Right cardiac atrium (tissue), 5 donors: ENCODE measurements at places on chromosomes 4 and X. TPM values are rescaled to one million over a fixed set of nuclear protein-coding genes. Genes with fewer than 3 reads are reported as not detected.

NSG1 gene
- 7.4 TPM for total RNA-seq

DNA sequence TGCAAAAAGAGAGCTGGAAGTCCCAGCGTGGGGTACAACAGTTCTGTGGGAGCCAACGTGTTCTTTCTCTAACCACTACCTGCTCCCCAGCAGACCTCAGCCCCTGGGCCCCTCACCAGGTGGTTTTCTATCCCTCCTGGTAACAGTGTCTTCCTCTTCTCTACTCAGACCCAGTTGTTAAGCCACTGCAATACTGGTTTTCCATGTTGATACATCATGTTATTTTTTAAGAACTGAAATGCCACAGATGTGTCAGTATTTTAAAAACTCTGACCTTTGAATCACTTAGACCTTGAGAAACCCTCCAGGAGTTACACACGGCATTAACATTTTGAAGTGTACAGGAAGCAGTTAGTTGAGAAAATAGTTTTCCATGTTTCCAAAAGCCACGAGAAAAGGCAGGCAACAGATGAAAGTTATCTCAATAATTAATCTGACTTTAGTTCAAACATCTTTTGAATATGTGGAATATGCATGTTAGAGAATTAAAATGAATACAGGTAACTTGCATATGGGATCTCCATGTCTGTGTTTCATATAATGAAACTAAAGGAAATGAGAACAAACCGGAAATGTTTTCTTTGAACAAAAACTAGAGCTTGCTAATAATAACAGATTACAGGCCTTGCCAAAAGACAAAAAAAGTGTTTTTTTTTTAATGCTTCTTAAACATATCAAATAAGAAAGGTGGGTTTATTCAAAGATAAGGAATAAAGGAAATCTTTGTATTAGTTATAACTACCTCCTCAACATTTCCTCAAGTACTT, 108.8 kb downstream of the ZNF827 start:
- no peak for DNase-seq

- DNase-seq, result peak; percentile 84
These were observed at the start of gene INTS6L for GRCh38 chrX:135520553-135521404. TSS of gene INTS6L (plus strand) at chrX:135520660. CDS start at chrX:135520993, 333 bp downstream.

- DNase-seq, result no peak
These were observed 194.0 kb upstream of the ARHGAP24 start for GRCh38 chr4:85280963-85281362.

DNA sequence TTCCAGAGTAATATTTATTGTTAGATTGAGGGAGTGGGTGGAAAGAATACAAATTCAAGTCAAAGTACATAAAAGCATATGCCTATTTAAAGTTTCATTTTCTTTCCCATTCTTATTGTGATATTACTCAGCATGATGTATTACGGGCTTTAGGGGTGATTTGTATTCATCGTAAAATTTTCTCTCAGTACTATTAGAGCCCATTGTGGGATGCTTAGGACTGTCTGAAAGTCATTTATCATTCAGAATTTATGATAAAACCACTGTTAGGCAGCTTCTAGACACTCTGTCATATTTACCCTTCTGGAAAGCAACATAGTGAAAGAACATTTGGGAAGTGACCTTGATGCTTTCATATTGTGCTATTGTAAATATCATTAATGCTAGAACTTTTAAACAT, 45.9 kb downstream of the AGA start:
- no peak for DNase-seq

GRCh38 chr4:45368832-45369231, 642.5 kb upstream of the GNPDA2 start:
- no peak for DNase-seq

DNA sequence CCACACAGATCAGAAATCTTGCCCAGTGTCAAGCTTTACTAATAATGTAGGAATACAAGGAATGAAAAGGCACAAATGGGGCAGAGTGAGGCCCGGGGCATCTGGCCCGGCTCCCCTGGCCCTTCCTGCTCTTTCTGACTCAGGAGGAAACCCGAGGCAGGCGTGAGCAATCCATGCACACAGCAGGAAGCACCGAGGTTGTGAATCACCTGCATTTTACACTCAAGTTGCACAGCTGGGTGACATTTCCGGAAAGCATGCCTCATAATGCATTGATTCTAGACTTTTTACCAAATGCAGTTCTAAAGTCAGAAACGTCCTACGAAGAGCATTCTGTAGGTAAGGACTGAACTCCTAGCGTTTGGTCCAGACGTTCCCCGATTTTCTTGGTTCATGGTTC, 38.9 kb downstream of the PRIMPOL start:
- no peak for DNase-seq

GRCh38 chr4:120821029-120821428, 101.5 kb downstream of the PRDM5 start:
- no peak for DNase-seq

DNA sequence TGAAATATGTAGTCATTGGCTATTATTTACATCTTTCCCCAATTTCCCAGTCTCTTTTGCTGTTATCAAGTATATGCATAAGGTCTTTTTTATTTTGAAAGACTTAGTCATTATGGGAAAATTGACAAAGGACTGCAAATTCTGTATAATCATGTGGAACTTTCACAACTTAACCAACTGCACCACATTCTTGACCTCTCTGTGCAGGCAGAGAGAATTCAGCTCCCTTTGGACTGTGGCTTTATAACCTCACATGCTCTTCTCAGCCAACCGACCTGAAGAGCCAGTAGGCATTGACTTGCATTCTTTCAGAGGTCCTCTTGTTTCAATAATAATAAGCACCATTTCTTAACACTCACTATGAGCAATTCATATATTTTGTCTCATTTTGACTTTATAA, 66.9 kb downstream of the ANXA3 start:
- no peak for DNase-seq

DNA sequence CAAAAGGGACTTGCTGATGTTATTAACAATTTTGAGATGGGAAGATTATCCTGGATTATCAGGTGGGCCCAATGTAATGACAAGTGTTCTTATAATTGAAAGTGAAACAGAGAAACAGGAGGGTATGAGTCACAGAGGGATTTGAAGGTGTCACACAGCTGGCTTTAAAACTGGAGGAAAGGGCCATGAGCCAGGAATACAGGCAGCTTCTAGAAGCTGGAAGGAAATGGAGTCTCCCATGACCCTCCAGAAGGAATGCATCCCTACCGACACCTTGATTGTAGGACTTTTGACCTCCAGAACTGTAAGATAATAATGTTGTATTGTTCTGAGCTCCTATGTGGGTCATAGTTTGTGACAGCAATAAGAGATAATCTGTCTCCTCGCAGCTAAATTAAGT, 98.0 kb upstream of the STIM2 start:
- DNase-seq, result no peak

DNA sequence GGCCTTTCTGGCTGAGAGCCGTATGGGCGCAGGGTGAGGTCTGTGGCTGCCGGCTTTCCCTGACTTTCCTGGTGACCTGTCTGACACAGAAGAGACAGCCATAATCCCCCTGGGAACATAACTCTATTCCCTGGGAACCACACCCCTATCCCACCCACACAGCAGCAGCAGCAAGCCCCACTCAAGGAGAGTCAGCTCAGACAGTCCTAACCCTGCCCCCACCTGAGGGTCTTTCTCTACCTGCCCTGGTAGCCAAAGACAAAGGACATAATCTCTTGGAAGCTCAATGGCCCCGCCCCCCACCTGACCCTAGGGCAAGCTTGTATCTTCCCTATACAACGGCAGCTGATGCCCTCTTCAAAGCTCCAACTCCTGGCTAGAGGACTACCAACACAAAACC, 74.6 kb downstream of the PABPC4L start:
- DNase-seq, result peak; percentile 17

- peak; percentile 47 for DNase-seq
These were observed 109.9 kb downstream of the SH3RF1 start for GRCh38 chr4:169160825-169161224.

GRCh38 chr4:173499658-173500535, 30.1 kb downstream of the HAND2 start:
- no peak for DNase-seq

DNA sequence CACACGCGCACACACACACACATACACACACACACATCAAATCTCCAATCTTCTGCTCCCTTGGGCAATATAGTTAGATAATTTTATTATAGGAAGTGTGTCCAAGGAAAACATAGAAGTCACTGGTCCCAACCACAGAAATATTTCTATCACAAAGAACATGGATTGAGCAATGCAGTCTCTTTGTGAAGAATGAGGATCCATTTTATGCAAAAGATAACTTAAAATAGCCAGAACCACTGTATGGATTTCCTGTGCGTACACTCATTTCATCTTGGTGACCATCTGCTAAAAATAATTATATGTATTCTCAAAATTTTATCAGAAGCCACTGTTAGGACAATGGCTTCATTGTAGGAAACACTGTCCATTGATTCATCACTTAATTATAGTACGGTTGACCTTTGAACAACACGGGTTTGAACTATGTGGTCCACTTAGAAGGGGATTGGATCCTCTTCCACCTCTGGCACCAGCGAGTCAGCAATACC, 169.6 kb upstream of the MXRA5 start:
- no peak for DNase-seq

DNA sequence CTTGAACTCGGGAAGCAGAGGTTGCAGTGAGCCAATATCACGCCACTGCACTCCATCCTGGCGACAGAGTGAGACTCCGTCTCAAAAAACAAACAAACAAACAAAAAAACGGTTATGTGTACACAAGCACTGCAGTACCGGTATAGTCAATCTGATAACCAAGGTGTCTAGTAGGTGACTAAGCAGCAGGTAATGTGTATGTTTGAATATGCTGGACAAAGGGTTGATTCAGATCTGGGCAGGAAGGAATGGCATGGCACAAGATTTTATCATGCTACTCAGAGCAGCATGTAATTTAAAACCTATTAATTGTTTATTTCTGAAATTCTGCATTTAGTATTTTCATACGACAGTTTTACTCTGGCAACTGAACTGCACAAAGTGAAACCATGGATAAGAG, 41.7 kb downstream of the MAGEC1 start:
- no peak for DNase-seq

DNA sequence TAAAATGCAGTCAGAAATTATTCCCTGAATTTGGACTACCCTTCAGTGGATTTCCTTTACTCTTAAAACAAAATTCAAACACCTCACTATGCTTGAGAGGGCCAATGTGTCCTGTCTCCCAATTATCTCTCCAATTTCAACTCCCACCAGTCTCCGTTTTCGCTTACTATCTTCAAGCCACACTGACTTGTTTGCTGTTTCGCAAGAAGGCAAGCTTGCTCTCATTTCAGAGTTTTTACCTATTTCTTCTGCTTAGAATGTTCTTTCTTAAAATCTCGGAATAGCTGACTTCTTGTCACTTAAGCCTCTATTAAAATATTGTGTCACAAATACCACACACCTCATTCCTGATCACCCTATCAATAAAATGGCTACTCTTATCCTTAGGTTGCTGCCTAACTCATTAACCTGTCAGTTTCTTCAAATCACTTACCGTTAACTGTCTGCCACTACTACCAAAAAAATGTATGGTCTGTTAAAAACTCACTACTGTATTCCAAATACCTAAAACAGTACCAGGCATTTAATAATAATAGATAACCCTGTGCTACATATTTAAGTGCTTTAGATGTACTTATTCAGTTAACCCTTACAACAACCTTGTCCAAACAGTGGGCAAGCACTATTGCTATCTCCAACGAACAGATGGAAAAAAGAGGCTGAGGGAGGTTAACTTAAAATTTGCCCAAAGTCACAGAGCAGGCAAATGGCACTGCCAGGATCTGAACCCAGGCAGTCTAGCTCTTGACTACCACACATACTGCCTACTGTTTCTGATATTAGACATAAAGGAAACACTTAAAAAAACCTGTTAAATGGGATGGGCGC, 2.9 kb downstream of the UBA6 start:
- no peak for DNase-seq

GRCh38 chr4:149029056-149029651, 586.9 kb upstream of the NR3C2 start:
- no peak for DNase-seq

- DNase-seq, result no peak
These were observed 145.4 kb downstream of the STIM2 start for GRCh38 chr4:27005905-27006590.

DNA sequence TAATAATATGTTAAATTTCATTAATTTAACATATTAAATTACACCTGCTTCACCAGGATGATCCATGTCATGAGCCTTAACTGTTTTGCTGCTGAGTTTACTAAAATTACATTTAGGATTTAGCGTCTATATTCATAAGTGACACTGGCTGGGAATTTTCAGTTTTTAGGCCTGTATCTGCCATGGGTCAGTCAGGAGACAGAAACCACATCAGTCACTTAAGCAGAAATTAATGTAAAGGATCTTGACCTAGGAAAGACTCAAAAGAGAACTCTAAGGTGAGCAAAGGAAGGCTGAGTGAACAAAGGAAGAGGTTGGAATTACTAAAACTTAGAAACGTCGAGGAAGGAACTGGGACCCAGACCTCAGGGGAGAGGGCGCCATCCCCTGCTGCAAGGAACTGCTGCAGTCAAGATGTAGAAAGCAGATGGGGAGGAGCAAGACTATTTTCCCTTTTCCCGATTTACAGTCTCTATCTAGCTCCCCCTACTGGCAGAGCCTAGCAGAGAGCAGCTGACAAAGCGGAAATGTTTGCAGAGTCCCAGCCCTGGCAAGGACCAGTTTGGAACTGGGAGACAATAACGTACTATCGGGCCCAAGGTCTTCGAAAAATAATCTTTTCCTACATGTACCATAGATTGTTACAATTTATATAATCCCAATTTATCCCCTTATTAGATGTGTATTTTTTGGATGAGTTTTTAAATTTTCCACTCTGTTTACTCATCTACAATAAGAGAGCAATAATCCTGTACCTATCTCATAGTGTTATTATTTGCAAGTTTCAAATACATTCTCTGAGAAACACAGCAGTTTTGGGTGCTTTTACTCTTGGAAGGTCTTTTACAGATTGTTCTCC, 22.6 kb upstream of the RBBP7 start:
- peak; percentile 59 for DNase-seq

GRCh38 chrX:24235084-24235710, 78.7 kb downstream of the SUPT20HL2 start:
- no peak for DNase-seq

GRCh38 chr4:40199179-40199670, 2.4 kb downstream of the RHOH start:
- DNase-seq, result no peak

SPARCL1 gene
- total RNA-seq, result 365 TPM

NXF3 gene
- 2.0 TPM for total RNA-seq

DNA sequence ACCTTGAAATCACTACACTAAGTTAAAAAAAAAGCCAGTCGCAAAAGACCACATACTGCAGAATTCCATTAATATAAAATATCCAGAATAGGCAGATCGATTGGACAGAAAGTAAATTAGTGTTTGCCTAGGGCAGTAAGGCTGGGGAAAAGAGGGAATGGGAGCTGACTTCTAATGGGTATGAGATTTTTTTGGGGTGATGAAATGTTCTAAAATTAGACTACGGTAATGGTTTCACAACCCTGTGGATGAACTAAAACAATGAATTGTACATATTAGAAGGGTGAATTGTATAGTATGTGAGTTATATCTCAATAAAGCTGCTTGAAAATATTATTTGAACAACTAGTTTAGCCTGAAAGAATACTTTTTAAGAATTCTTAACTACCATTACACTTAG, 6.7 kb upstream of the GPRIN3 start:
- DNase-seq, result no peak
